ENCODE measurements at places on chromosomes 2 and 18.

DNA sequence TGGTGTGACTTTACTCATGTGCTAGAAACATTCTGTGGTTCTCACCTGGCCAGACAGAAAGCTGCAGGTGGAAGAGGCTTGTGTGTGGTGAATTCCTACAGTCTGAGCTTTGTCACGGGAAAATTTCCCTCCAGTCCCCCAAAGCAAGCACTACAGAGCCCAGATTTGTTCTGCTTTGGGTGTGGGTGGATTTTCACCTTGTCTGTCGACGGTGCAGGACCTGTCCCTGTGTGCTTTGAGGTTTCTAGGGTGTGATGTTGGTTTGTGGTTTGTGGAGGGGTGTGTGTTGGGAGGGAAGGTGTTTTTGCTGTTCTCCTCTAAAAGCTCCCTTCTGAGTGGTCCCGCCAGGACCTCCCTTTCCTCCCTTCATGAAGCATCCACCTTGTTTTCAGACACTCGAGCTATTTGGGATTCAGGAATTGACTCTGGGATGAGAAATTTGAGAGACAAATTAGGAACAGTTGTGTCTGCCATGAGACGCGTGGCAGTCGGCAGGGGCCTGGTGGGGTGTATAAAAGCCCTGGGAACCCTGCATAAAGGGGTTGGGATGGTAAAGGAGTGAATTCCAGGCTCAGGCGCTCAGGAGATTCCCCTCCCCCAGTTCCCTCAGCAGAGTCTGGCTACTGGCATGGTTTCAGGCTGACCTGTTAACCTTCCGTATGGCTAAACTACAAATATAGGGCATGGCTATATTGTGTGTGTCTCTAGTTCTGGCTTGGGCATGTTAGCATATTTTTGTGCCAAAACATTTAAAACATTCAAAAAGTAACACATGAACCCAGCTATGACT is 65.5 kb downstream of the DGKD start:
- DNase-seq = no peak

DNA sequence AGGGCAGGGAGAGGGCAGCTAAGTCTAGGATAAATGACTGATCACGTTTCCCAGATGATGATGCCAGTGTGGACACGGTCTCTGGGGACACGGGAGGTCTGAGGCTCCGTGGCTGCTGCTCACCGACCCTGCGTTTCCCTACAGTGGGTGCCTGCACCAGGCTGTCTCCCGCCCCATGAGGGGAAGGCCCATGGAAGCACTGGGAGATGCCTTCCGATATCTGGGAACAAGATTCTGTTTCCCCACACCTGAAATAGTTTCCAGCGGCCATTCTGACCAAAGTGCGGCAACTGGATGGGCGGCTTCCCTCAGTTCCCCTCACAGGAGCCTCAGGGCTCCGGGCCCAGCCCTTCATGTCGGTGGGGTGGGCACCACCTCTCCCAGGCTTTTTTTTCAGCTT is 83.1 kb downstream of the EDAR start:
- DNase-seq = no peak

DNA sequence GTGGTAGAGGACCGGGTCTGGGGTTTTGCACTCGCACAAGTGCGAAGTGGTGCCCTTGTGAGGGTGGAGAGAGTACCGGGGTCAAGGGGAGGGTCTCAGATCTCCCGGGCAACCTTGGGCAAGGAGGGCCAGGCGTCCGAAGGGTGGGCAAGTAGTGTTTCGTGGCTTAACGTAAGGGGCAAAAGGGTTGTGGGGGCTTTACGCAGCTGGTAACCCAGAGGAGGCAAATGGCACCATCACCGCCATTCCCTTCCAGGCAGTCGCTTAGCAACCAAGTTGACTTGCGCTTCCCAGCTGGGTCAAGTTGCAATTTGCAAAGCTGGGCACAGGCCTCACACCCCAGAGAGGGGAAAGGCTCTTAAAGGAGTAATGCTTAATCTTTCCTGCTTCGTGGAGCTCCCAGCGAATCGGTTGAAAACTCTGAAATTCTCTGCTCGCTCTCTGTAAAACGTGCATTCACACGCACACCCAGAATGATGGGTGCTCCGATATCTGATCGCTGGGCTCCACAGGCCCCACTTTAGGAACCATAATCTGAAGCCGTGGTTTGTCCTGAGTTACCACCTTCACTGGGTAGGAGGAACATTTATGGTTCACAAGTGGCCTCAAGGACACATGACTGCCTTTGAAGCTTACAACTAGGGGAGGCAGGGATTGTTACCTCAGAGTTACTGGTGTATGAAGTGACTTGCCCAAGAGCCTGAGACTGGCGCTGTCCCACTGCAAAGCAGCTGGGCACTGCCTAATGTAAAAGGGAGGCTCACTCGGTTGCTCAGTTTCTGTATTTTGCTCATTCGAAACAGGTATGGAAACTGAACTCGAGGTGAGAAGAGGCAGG is 127.9 kb downstream of the UXS1 start:
- DNase-seq = no peak

DNA sequence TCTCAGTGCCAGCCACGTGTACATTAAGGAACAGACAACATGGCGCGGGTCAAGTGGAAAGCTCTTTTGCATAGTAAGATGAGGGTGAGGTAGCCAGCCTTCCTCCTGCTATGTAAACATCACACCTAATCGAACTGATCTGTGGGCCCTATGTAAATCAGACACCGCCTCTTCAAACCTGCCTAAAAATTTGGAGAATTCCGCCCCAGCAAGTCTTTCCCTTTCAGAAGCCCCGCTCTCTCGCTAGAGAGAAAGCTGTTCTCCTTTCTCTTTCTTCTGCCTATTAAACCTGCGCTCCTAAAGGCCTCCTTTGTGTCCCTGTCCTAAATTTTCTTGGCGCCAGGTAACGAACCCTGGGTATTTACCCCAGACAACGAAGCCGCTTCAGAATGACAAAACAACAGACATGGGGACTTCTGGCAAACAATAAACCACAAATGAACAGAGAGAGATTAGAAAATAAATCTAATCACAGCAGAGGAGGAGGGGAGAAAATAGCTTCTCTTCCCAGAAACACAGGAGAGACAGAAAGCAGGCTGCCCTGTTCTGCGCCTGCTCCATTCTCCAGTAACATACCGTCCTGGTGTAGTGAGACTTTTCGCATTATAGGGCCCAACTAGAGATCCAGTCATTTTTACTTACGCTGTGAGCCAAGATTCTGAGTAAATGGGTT is 31.9 kb upstream of the CYP1B1 start:
- DNase-seq = no peak

DNA sequence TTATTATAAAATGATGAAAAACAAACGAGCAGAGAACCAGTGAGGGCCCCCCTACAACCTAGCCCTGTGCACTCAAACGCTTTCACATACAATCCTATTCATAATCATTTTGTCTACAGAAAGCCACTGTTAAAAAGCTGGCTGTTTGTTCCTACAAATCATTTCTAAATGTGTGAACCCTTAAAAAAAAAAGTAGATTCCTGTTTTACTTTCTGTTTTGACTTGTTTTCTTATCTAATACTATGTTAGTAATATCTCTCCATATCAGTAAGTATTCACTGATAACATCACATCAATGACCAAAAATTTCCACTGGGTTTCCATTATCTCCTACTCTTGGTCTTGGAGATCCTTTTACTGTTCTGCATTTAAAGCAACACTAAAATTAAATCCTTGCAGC is 128.8 kb upstream of the TTC39C start:
- no peak for DNase-seq

GRCh38 chr18:41268271-41268670 is 686.8 kb upstream of the PIK3C3 start:
- DNase-seq = no peak

GRCh38 chr2:196331143-196331542 is 159.8 kb upstream of the STK17B start:
- no peak for DNase-seq

DNA sequence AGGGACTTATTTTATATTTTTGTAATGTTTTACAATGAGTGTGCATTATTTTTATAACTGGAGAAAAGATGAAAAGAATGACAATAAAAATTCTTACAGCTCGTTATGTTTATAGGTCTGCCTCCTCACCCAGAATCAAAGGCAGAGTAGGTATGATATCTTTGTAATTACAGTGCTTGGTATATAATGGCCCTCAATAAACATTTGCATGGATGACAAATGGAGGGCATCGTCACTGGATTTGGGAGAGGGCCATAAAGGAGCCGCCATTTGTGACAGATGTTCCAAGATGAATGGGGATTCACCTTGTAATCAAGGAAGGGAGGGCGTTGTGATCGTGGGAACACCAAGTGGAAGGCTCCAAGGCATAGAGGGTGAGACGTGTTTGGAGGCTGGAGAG is 22.6 kb upstream of the GIGYF2 start:
- no peak for DNase-seq

All from anterior cingulate cortex (tissue), 58 donors.